ENCODE measurements at places on chromosomes 4 and X.

DNA sequence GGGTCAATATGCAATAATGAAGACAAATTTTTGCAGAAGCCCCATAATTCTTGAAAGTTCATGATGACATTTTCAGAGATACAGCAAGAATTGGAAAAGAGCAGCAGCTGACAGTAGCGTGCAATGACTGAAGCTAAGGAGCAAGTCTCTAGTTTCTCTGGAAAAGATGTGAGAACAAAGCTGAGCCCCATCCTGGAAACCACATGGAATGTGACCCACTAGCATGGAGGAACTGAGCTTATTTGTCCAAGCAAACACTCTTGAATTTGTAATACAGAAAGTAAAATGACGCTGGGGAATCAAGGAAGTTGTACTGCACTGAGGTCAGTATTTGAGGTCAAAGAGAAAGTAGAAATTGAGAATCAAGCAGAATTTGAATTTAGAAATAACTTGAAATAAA lies 1447.2 kb downstream of the FSTL5 start:
- DNase-seq: no peak

DNA sequence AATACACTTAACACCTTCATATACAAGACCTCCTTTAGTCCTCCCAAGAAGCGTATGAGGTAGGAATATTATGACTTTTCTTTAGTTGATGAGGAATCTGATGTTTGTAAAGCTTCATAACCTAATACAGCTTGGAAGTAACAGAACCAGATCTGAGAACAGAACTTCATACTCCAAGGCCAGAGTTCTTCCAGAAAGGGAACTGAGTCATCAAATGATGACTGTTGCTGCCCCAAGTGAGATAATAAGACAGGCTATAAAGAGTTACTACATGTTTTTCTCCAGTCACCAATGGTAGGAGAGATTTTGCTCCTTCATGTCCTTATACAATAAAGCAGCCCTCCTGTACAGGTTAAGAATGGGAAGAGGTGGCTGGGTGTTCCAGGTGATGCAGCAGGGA lies 74.3 kb upstream of the ANXA3 start:
- DNase-seq: no peak

- no peak for DNase-seq
These were observed 213.4 kb downstream of the SPCS3 start for GRCh38 chr4:176533159-176533558.

- peak; percentile 40 for DNase-seq
These were observed 332.7 kb downstream of the MID1IP1 start for GRCh38 chrX:39133971-39134370.

DNA sequence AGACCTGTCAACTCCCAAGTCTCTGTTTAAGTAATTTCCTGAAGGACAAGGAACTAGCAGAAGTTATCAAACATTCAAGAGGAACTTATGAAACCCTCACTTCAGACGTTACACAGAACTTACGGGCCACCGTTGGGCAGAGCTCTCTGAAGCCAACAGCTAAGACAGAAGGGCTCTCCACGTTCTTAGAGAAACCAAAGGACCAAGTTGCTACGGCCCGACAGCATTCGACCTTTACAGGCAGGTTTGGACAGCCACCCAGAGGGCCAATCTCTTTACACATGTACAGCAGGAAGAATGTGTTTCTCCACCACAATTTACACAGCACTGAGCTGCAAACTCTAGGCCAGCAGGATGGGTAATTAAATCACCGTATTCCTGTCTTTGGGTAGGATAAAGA lies 705.1 kb upstream of the GRID2 start:
- DNase-seq: no peak

- DNase-seq: no peak
These were observed 24.8 kb upstream of the RNF4 start for GRCh38 chr4:2443956-2444740.

GRCh38 chrX:69844636-69845035 lies 205.1 kb downstream of the AWAT2 start:
- no peak for DNase-seq

- no peak for DNase-seq
These were observed 148.9 kb downstream of the PRDM5 start for GRCh38 chr4:120773641-120774040.

- no peak for DNase-seq
These were observed 135.2 kb downstream of the PDE5A start for GRCh38 chr4:119493419-119493818.

DNA sequence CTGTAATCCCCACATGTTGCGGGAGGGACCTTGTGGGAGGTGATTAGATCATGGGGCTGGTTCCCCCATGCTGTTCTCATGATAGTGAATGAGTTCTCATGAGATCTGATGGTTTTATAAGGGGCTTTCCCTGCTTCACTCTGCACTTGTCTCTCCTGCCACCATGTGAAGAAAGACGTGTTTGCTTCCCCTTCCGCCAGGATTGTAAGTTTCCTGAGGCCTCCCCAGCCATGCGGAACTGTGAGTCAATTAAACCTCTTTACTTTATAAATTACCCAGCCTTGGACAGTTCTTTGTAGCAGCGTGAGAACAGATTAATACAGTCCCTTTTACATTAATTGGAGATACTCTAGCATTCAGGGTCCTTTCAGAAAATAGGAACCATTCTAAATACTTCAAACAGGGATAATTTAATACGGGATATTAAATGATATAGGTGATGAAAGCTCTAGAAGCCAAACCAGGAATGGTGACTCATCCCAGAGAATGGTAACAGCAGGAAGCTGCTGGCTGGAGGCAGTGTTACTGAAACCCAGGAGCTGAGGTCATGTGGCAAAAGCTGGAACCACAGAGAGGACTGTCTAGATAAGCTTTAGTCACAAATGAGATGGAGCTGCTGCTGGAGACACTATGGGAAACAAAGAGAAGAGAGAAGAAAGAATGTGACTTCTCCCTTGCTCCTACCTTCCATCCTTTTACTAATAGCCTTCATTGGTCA lies 57.3 kb downstream of the GSTCD start:
- no peak for DNase-seq

GRCh38 chr4:2822461-2823300 lies 21.0 kb upstream of the ADD1 start:
- no peak for DNase-seq

GRCh38 chr4:145840162-145840768 lies 98.4 kb downstream of the ZNF827 start:
- no peak for DNase-seq

GRCh38 chrX:1657367-1658070 lies 42.7 kb downstream of the ASMT start:
- no peak for DNase-seq

DNA sequence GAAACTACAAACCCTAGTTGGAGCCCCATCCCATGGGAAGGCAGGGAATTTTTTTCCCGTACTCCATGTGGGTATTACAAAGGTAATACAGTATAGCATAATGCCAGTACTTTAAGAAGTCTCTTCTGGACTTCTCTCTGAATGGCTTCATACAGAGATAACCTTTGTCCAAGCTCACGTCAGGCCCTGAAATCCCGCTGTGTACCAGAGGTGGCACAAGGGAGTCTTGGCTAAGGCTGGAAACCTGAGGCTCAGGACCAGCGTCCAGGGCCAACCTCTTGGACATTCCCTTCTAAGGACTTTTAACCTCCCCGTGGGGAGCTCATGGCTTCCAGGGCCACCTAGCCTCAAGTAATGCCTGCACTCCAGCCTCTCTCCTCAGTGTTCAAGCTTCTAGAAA lies 338.9 kb upstream of the FAM241A start:
- no peak for DNase-seq

DNA sequence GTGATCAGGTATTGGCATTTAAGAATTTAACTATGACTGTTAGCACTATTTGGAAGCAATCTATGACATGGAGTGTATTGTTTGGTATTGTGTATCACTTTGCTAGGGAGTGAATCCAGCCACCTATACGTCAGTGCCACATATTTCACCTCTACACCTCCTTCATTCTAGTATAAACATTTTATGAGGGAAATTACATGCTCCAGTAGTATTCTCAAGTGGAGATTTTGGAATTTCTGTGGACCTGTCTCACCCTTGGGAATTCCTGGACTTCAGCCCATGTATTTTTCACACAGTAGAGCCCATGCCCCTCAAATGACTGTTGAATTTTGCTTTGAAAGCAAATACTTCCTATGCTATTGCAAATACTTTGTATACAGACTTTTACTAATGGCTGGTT lies 11.3 kb downstream of the BST1 start:
- DNase-seq: no peak

- no peak for DNase-seq
These were observed 10.5 kb downstream of the ZCCHC18 start for GRCh38 chrX:104122829-104123228.

DNA sequence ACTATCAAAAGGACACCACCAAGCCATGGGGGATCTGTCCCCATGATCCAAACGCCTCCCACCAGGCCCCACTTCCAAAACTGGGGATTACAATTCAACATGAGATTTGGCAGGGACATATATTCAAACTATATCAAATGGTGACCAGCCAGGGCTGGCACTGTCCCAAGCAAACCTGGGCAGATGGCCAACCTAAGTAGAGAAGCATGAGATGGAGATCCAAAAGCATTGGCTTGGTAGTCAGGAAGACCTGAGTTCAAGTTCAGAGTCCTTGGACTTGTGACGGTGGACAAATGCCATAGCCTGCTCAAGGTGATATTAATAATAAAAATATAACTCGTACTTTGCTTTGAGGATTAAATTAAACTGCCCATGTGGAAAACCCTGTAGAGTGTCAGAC lies 79.2 kb upstream of the HS3ST1 start:
- DNase-seq: no peak

DNA sequence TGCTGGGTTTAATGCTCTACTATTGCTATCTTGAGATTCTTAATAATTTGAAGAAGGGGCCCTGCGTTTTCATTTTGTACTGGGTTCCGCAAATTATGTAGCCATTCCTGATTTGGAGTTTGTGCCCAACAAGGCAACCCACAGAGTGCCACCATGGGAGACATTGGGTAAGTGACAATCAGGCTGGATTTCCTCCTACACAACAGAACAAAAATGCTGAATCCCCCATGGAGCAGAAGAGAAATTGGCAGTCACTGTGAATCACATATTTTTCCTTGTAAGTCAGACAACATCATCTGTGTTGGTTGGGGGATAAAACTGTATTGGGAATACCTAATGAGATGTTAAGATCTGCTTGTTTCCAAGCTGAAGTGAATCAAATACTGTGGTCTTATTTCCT lies 80.9 kb downstream of the CNGA2 start:
- no peak for DNase-seq

DNA sequence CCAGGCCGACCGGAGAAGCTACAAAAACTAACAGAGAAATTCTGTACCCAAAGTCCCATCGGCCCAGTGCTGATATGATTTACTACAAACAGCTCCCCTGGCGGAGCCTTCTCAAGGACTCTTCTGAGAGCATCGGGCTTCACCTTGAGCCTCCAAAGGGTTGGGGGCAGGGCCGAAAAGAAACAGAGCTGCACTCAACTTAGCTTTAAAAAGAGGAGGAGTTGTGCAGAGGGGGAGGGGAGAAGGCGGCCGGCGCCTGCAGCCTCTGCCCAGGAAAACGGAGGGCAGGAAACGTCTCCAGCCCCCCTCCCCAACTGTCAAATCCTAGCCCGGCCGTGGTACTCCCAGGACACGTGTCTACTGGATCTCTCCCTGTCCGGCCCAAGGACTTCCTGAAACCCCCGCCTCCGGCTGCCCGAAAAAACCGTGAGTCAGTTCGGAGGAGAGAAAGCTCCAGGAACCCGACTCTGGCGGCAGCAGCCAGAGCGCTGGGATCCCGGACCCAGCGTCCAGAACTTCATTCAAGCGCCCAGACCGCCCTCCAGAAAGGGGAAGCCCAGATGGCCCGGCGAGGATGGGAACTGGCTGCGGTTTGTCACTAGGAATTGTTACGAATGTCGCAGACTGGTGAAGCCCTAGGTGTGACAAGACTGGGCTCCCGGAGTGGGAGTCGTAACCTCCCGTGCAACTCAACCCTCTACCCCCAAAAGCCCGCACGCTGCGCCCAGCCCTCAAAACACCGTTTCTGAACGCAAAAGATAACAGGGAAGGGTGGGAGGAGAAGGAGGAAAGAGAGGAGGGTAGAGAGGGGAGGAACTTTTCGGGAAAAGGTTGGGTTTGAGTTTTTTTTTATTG lies 973 bp downstream of the ADAMTS3 start:
- DNase-seq: peak; percentile 22

DNA sequence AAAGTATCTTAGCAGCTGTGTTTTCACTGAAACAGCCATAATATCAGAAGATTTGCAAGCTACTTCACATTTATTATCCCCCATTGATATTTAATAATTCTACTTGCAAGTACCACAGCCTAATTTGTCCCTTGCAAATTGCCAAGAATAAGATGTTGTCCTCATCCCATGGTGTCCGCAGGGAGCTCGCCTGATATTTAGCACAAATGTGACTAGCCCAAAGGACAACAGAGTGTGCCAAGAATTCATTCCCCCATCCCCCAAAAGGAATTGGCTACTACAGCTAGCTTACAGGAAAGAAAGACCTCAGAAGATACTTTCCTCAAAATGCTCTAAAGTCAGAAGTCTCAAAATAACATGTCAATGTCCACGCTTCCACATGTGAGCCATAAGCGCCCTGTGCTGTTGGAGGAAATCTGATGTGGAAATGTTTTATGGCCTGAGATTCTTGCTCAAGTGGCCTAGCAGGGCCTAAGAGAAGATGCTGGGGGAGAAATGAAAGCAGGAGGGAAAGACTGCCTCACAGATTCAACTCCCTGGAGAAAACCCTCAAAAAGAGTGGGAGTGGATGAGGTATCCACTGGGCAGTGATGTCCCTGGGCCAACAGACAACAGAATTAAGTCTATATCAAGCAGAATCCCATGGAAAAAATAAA lies 111.4 kb downstream of the SH3KBP1 start:
- no peak for DNase-seq

DNA sequence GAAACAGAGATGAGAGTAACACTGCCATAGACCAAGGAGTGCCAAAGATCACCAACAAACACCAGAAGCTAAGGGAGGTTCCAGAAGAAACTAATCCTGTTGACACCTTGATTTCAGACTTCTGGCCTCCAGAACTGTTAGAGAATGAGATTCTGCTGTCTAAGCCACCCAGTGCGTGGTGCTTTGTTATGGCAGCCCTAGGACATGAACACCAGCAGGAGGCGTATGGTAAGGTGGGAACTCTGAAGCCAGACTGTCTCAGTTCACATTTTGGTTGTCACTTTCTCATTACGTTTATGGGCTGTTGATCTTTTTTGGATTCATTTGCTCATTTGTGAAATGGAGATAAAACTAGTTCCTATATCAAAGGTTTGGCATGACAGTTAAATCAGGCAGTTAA lies 142.9 kb downstream of the DCHS2 start:
- no peak for DNase-seq

GRCh38 chr4:48047896-48048295 lies 31.3 kb downstream of the NIPAL1 start:
- no peak for DNase-seq

DNA sequence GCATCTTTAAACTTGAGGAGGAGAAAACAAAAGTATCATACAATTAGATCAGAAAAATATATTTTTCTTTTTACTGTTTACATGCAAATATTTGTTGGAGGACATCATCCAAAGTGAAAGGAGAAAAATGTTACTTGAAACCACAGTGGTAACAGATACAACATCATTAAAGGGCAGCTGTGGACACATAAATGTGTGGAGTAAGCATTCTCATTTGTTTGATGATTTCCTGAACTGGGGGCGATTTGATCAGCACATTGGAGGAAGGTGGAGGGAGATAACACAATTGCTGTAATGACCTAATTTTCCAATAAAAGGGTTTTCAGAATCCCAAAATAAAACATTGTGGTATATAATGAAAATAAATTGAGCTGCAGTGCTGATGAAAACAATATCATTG lies 314.5 kb upstream of the HS3ST1 start:
- no peak for DNase-seq

- no peak for DNase-seq
These were observed 8.1 kb upstream of the TEX13A start for GRCh38 chrX:105228602-105229001.

All from DND-41 (cell line).